ENCODE measurements at places on chromosomes 6 and 20. TPM values are rescaled to one million over a fixed set of nuclear protein-coding genes. Genes with fewer than 3 reads are reported as not detected.
A peak's percentile ranks its signal among the peaks of the same experiment; 100 is the strongest.

- DNase-seq: peak; percentile 65
These were observed 24.4 kb downstream of the CAP2 start for GRCh38 chr6:17417817-17418216.

DNA sequence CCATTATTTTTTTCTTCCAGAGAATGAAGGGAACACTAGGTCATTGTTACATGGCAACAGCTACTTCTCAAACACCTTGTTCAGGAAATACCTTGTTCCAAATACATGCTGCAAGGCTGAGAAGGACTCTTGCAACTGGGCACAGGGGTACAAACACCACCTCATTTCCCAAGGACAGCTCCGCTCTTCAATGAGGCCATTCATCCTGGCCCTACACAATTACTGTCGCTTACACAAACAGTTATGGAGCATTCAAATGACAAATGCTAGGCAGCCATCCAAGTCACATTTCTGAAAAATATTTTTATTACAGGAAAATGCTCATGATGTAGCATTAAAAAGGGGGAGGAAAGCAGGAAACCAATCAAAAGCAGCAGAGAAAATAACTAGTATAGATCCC, 611.9 kb downstream of the DHX35 start:
- DNase-seq: no peak

DNA sequence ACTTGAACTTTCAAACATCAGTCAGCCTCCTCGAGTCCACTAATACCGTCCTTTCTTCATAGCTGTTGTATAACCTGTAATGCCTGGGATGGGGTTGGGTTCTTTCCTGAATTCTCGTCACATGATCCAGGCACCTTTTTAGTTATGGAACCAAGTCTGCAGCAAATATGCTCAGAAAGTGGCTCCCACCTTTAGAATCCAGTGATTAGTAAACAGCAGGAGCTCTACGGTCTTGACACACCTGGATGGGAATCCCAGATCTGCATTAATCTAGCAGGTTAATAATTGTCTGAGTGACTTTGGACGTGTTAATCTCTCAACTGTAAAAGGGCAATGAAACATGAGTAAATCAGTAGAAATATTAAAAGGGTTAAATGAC, 729 bp upstream of the ZHX3 start:
- DNase-seq: no peak

DNA sequence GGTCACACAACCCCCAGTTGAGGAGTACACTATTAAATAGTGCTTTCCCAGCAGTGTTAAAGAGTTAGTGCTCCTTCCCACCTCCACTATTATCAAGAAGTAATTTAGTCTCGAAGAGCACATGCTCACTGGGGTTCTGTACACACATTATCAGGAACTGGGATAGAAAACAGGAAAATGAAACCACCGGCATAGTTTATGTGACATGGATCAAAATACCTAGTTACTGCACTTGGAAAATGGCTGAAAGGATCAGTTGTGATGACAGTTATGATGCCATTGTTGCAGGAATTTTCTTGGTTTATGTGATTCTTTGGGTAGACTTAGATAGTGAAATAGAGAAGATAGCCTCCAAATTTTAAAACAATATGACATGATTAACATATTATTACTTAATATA, 152.9 kb downstream of the AKAP7 start:
- no peak for DNase-seq

DNA sequence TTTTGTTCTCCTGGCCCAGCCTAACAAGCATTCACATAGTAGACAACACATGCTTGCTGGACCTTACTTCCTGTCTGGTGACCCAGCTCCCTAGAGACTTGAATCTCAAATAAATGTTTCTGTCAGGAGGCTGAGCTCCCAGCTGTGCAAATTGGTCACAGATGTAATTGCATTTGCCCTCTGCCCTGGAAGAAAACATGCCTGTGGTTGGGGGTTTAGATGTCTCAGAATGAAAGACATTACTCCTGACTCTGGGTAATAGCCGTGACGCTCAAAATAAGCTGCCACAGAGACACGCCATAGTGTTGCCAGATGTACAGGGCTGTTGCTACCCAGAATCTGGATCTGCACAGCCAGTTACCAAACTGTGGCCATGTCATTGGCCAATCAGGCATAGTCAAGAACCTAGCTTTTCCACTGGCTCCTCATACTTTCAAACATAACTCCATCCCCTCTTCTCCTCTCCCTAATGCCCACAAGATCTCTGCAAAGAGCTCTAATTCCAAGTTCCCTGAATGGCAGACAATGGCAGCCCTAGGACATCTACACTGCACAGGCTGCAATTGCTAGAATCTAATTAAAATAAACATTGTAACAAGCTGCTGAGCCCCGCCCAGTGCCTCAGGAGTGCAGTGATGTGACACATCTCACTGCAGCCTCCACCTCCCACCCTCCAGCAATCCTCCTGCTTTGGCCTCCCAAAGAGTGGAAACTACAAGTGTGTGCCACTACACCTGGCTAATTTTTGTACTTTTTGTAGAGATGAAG, 32.8 kb upstream of the GMPR start:
- DNase-seq: peak; percentile 28

GRCh38 chr6:33824461-33825154, 20.8 kb upstream of the MLN start:
- DNase-seq: no peak

- no peak for DNase-seq
These were observed 996.8 kb upstream of the CITED2 start for GRCh38 chr6:140370976-140371870.

DNA sequence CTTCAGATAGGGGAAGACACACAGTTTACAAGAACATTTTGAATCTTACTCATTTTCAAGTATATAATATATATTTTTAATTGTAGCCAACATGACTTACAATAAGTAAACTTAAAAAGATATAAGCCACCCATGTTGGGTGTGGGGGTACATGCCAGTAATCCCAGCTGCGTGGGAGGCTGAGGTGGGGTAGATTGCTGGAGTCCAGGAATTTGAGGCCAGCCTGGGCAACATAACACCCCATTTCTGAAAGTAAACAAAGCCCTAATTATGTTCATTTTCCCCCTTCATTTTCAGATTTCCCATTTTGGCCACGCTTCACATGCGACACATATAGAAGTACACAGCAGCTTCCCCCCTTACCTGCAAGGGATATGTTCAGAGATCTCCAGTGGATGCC, 30.5 kb downstream of the SERPINB6 start:
- no peak for DNase-seq

- DNase-seq: no peak
These were observed 944 bp upstream of the C6orf136 start for GRCh38 chr6:30645989-30646388.

The ELOVL2 gene
- 56.3 TPM for total RNA-seq

The PRSS16 gene
- 0.33 TPM for total RNA-seq

The ZNF184 gene
- total RNA-seq: 24.1 TPM

The ULBP3 gene
- 2.9 TPM for total RNA-seq

The RAMACL gene
- 0.13 TPM for total RNA-seq
